ENCODE measurements at places on chromosomes 16 and 17. TPM values are rescaled to one million over a fixed set of nuclear protein-coding genes. Genes with fewer than 3 reads are reported as not detected.

GRCh38 chr17:43832168-43832975 is 574 bp downstream of the MPP3 start:
- DNase-seq, result peak; percentile 60

DNA sequence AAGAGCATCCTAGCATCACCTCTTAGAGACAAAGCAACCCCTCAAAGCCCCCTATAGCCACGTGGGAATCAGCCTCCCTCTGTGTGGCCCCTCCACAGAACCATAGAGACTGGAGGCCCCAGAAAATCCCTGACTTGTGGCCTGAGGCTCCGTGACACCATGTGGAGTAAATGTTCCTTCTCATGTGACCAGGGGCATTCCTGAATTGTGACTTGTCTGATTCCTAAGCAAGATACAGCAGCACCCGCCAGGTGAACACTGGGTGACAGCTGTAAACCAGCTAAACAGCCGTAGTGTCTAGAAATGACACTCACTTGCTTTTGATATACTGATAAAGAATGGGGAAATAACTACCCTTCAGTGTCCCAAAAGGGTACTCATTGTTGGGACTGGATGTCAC is 79.0 kb downstream of the DYNLRB2 start:
- no peak for DNase-seq

SCNN1G gene
- total RNA-seq, result 0.30 TPM

UMOD gene
- total RNA-seq, result not detected

P2RX1 gene
- total RNA-seq, result not detected

DNA sequence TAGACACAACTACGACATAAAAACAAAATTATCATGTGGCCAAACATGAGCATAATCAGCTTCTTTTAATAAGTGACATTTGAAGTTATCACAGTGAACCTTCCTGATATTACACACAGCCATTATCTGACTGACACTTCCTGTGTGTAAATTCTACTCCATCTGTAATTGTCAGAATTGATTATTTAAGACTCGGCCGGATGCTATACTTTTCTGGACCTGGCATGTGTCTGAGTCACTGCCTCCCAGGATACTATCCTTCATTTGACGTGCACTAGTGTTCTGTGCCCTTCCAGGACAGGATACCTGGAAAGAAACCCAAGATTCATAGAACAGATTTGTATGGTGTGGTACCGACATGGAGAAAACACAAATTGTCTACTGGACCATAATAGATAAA is 242.0 kb downstream of the HS3ST3A1 start:
- no peak for DNase-seq

- DNase-seq, result peak; percentile 60
Observed at GRCh38 chr17:59839651-59840328, 53.0 kb downstream of the TUBD1 start.

- DNase-seq, result no peak
Observed at GRCh38 chr17:535198-535597, 179.4 kb downstream of the VPS53 start.

GRCh38 chr17:80694992-80695912 is 150.6 kb downstream of the RPTOR start:
- peak; percentile 14 for DNase-seq

DNA sequence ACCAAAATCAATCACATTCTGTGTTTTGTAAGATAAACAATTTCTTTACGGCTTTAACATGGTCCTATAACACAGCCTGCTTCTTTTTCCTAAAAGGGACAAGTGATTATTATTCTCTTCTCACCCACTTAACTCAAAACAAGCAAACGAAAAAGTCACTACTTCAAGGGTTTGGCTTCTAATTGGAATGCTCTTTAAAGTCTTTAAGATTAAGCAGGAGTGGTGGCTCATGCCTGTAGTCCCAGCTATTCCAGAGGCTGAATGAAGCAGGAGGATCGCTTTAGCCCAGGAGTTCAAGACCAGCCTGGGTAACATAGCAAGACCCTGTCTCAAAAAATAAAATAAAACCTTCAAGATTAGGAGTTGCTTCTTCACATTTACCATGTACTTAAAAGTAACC is 66.6 kb upstream of the CNEP1R1 start:
- no peak for DNase-seq

CHD9NB gene
- 3.8 TPM for total RNA-seq

DNA sequence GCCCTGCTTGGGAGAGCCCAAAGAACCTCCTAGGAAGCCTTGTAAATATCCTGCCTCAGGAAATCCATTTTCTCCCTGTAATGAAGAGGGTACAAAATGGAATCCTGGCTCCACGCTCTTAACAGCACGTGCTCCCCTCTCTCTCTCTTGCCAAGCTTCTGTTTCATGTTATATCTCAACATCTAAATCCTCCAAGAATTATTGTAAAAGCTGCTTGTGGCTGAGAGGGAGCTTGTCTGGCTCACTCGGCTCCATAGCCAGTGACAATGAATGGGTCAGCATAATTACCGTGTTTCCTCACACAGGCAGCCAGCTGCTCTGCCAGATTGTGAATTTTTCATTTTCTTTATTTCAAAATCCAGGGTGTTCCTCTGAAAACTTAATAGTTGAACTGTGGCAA is 317.8 kb downstream of the RBFOX1 start:
- no peak for DNase-seq

- DNase-seq, result no peak
Observed at GRCh38 chr16:66298571-66299120, 67.8 kb upstream of the CDH5 start.

- DNase-seq, result no peak
Observed at GRCh38 chr16:86831366-86831765, 253.0 kb downstream of the FOXL1 start.

DPEP3 gene
- not detected for total RNA-seq

DNA sequence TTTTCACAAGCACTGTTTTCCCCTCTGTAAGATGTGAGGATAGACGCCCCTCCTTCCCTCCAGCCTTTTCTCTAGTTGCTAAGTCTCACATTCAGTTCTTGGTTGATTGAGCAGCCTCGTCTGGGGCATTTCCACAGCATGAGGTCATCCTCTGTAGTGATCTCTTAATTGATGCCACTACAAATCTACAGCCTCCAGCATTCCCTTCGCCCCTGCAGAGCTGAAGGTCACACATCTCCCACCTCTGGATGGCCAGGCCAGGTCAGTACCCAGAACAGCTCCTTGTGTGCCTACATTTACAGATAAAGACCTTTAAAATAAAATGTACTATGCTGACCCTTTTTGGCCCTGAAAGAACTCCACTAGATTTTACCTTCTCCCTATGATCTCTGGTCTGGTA is 32.5 kb upstream of the CDH11 start:
- peak; percentile 4 for DNase-seq

CDRT15 gene
- total RNA-seq, result not detected

DNA sequence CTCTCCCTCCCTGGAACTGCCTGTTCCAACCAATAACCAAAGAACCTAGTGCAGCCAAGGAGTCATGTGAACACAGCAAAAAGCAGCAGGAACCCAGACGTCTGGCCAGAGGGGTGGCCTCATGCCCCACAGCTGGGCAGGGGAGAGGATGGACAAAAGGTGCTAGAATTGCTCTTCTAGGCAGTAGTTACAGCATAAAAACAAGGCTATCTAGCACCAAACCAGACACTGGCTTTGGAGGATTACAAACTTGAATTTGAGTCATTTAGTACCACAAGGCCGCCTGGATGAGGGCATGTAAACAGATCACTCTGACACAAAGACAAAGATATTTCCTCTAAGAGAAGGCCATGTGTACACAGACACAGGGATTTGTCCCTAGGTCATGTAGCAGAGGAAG is 423.3 kb upstream of the MAF start:
- peak; percentile 54 for DNase-seq

SLC52A1 gene
- total RNA-seq, result not detected

DNA sequence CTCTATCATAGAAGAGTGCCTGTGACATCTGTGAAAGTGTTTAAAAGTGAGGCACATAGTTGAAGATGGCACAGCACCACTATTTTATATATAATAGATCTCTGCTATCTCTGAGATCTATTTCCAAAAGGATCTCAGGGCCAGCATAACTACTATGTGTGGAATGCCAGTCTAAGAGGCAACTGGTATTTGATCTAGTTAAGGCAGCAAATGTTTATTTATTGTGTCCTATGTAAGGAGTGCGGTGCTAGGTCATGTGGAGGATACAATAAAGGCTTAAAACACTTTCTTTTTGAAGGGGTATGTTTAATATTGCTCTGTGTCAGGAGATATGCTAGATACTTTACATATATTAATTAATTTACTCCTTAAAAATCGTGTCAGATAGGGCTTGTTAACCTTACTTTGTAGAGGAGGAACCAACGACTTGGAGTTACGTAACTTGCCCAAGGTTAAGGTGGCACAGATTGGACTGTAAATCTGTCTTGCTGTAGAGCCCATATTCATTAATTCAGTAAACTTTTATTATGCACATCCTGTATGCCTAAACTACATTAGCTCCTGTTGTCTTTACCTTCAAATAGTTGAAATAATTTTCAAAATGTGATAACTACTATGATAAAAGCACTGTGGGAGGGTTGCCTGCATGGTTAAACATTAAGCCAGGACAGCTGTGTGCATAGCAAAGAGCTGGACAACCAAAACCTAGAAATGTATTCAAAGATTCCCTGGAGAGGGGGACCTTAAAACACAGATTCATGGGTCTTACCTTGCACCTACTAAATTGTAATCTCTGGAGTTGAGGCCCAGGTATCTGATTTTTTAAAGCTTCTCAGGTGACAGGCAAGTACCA is 83.3 kb downstream of the NLK start:
- peak; percentile 42 for DNase-seq

DNA sequence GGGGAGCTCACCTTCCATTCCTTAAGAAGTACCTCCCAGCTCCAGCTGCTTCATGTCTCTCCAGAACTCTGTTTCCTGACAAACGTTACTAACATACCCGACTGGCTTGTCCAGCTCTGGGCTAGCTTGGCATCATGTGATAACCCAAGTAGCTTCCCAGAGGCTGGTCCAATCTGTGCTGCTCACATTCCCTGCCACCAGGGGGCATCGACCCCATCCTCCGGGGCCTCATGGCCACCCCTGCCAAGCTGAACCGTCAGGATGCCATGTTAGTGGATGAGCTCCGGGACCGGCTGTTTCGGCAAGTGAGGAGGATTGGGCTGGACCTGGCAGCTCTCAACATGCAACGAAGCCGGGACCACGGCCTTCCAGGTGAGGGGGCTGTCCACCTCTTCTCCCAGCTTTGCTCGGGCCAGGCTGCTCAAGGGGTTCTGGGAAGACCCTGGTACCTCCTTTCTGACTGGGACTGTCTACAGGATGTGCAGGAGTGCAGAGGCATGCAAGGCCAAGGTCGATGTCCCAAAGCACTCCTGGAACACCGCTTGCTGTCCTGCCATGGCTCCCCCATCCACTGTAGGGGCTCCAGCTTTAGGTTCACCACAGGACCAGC is 7.6 kb downstream of the EPX start:
- DNase-seq, result no peak

DNA sequence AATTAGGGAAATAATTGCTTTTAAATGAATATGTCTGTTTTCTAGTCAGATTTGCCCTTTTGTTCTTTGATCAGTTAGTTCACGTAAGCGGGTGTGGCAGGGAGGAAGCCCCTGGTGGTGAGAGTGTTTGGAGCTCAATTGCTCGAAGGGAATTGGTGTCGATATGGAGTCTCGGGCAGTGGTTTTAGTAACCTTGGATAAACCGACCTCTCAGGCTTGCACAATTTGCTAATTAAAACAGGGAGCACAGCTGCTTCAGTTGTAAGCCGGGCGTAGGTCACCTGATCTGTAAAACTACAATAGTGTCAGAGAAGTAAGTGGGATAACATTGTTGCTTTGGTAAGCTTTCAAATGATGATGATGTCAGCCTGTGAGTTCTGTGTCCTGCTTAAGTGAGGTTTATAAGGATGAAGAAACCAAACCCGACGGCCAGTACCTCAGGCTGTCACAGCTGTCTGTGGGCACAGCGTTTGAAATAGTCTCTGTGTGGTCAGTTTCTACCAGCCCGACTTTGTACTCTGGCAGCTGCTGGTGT is 2.9 kb downstream of the ZNF750 start:
- no peak for DNase-seq

GRCh38 chr16:59698346-59699020 is 964.4 kb upstream of the GOT2 start:
- no peak for DNase-seq

ZC3H7A gene
- total RNA-seq, result 18.8 TPM

- no peak for DNase-seq
Observed at GRCh38 chr17:62996221-62996620, 30.2 kb downstream of the TANC2 start.

TMEM100 gene
- total RNA-seq, result not detected

DNA sequence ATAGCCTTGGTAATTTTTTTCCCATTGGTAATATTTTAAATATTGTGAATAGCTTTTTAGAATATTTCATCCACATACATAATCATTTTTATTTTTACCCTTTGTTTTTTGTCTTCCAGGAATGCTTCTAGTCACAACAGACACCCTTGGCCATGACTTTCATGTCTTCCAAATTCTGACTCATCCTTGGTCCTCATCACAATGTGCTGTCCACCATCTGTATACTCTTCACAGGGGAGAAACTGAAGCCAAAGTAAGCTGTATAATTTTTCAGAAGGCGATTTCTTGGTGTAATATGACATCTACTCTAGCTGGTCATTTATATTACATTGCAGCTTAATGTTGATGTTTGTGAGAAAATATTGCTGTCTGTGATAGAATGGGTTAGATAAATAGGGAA is 269.4 kb downstream of the BCAS3 start:
- DNase-seq, result no peak

DNA sequence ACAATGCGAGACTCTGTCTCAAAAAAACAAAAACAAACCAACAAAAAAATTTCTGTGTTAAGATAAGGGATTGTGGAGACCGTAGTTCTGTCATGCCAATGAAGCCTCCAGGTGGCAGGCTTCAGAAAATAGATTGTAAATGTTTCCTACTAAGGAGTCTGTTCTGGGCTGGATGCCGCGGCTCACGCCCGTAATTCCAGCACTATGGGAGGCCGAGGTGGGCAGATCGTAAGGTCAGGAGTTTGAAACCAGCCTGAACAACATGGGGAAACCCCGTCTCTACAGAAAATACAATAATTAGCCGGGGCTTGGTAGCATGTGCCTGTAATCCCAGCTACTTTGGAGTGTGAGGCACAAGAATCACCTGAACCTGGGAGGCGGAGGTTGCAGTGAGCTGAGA is 4.4 kb upstream of the SNX29 start:
- peak; percentile 32 for DNase-seq

- no peak for DNase-seq
Observed at GRCh38 chr17:72967277-72967970, 125.1 kb downstream of the SLC39A11 start.

DNA sequence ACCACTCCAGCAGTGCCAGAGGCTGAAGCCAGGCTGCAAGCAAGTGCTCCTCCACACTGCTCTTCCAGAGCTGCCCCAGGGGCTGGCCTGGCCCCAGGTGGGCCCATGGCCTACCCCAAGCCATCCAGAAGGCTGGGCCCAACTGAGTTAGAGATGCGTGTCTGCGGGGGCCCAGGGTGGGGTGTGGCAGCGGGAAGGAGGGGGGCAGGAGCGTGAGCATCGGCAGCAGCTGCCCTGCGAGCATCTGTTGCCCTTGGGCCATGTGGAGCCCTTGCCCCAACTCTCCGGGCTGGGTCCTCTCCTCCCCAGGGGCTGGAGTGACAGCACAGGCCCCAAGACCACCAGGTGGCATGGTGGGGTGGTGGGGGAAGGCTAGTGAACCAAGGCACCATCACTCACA is 7.3 kb upstream of the SREBF1 start:
- DNase-seq, result no peak

LITAFD gene
- not detected for total RNA-seq
